ENCODE measurements at places on chromosomes 16 and 17.

GRCh38 chr16:8380311-8380710, 210.0 kb downstream of the TMEM114 start:
- DNase-seq: no peak

DNA sequence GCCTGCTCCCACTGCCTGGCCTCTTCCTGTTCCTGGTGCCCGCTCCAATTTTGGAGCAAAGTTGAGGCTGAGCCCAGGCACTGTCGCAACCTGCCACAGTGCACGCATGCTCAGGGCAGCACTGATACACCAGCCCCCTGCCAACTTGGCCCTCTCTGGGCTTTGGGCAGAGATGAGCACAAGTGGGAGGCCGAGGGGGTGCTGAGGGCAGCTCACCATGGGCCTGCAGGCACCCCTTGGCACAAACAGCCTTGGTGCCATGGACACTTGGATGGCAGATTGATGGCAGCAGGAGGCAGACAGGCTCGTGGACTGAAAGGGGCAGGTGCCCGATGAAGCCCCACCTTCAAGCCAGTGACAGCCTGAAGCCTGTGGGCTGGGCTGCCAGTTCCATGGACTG, 42.9 kb downstream of the PIGL start:
- DNase-seq: no peak

DNA sequence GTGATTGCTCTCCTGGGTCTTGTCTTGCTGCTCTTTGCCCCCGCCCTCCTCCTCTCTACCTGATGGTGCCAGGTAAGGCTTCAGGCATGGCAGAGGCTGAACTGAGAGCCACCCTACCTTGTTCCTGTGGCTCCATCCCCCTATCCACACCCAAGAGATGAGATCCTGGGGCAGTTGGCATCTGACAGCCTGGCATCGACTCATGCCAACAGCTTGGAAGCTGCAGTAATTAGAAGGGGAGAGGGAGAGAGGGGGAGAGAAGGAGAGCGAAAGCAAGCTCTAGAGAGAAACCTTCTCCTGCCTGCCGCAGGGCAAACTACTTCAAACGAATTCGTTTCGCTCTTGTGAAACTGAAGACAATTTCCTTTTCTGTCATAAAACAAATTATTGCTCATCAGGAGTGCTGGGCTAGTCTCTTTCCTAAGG, 13.8 kb upstream of the SP6 start:
- DNase-seq: no peak

DNA sequence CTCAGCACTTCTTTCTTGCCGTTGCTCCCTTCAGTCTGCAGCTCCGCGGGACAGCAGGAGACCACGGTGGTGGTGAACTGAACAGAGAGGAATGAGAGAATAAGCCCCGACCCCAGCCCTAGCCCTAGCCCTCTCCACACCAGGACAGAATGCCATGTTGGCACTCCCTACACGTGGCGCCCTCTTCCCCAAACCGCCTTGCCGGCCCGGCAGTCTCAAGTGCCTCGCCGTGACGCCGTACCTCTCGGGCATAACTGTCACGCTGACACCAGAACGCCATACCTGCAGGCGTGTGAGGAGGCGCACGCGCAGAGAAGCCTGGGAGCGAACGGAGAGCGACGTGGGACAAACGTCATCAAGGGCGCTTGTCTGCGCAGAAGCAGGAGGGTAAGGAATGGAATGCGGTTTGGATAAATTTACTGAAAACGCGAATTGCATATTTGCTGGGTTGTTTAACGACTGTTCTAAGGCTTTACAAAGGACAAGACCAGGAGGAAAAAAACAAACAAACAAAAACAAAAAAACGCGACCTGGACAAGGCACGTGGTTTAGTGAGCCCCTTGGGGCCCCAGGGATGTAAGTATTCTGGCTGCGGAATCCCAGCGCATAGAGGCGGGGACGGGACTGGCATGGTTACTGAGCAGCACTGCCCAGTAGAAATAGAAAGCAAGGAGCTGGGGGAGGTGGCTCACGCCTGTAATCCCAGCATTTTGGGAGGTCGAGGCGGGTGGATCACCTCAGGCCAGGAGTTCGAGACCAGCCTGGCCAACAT, at the start of gene AARSD1:
Gene AARSD1, minus strand, starts transcription at position 294 of the 772 bp plus-strand sequence. Its CDS starts 14 bp downstream, at position 280.
- DNase-seq: peak; percentile 85

DNA sequence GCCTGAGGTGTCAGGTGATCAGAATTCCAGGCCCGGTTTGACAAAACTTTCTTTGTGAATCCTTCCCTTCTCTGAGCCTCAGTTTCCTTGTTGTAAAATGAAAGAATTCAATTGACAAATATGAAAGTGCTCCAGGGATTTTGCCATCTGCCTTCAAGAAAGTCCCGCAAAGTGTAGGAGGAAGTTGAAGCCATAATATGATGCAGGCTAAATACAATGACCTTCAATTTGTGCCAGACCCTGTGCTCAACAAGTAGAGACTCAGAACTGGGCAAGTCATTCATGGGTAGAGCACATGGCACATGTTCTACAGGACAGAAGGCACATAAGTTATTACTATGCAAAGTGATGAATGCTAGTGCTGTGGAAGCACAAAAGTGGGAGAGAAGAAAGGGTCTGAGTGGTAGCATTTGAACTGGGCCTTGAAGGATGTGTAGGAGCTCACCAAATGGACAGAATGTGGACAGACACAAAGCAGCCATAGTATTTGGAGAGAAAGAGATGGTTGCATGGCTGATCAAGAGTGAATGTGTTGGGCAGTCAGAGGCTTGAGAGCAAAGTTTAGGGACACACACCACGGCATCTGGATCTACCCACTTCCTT, 2.4 kb upstream of the SCIMP start:
- no peak for DNase-seq

GRCh38 chr17:27545562-27546229, 85.3 kb upstream of the LGALS9 start:
- DNase-seq: no peak

DNA sequence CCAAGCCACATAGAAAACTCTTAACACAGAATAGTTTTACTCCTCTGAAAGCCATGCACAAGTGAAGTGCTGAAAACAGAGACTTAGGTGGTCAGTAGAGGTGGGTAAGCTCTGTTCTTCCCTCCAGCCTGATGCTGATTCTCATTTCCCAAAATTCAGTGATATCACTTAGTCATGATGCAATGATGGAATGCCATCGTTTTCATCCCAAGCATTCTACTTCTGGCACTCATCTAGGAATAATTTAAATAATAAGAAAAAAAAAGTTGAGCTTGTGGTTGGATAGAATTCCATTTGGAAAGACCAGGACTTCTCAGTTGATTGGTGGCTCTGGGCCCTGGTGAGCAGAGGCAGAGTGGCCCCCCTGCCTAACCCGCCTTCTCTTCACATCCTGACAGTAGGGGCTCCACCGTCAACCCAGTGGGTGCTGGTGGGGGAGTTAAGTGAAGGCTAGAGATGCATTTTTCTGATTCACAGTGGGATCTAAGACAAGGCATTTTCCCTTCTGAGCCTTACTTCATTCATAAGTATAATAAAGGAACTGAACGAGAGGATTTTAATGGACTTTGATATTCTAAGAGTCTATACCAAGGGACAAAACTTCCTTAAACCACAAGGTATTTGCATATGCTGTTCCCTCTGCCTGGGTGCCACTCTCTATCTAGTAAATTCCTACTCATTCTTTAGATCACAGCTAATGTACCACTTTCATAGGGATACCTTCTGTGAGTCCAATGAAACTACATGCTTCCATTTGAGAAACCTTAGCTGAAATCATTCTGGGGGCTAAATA, 310.3 kb upstream of the DYNLRB2 start:
- no peak for DNase-seq

DNA sequence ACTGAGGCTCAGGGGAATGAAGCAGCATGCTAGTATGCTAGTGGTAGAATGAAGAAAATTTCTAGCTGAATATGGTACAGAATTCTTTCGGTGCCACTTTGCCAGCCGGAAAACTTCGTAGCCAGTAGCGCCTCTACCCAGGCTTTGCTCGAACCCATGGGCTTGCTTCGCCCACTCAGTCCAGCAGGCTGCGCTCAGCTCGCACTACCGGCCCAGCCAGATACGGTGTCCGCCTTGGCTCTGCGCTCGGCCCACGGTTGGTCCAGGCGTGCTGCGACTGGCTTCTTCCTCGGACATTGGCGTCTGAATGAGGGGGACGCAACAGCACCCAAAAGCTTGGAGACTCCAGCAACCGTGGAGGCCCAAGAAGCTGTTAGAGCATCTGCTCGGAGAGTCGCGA, 372.5 kb upstream of the CDH8 start:
- no peak for DNase-seq

- DNase-seq: no peak
These were observed 14.2 kb downstream of the TRPV1 start for GRCh38 chr17:3594976-3595375.

GRCh38 chr16:27097800-27098230, 31.1 kb downstream of the C16orf82 start:
- no peak for DNase-seq

DNA sequence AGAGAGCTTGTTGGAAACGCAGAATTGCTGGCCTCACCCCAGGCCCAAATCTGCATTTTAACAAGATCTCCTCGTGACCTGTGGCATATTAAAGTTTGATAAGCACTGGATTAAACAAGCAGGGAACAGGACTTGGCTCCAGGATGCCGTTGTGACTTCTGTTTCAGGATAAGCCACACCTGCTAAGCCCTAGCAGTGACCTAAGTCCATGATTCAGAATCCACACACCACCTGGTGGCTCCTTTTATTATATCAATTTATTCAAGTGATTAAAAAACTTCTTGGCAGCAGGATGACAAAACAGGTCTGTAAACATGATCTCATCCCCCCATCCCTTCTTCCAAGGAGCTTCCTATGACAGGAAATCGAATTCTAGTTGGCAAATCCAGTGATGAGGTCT, 9.1 kb downstream of the NAGPA start:
- no peak for DNase-seq

DNA sequence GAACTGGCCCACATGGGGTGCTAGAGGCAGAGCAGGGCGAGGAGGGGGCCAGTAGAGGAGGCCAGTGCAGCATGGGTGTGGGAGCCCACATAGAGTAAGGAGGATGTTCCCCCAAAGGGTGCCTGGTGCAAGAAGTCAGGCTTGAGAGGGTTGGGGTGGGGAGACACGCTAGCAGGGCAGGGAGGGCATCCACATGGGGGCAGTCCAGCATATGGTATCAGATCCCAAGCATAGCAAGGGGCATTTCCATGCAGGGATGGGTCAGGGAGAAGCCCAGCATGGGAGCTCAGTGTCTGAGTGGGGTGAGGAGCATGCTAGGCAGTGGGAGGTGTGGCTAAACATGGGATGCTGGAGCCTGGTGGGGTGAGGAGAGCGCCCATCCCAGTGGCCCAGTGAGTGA, 213.7 kb downstream of the COPRS start:
- no peak for DNase-seq

GRCh38 chr17:969811-970355, 9.7 kb downstream of the NXN start:
- no peak for DNase-seq

DNA sequence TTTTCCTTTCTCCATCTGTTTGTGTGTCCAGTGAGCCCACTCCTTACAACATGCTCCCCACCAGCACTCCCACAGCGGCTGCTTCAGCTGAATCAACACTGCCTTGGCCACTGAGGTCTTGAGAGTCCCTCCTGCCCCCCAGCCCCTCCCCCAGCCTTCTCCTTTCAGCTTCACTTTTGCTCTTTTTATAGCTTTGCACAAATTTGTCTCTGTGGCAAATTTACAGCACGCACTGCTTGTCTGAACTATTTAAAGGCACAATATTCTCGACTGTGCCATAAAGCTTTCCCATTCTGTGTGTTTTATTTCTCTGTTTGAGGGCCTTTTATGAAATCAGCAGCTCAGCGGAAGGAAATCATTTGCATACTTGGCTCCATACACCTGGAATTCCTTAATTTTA, 579.3 kb downstream of the TOX3 start:
- DNase-seq: no peak

DNA sequence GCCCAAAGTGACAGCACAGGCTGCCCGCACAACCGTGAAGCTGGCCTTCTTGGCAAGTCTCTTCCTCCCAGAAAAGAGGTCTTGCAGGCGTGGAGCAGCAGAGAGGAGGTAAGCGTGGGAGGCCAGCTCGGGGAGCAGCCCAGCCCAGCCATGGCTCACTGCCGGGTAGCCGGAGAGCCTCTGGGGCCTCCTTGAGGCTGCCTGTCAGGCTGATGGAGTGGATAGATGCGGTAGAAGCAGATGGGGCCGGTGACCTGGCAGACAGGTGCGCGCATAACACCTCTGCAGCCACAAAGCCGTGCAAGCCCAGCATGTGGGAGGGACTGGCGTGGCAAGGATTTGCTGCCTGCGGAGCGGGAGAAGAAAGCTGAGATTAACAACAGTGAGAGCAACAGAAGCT, 17.1 kb upstream of the DOK4 start:
- DNase-seq: no peak

DNA sequence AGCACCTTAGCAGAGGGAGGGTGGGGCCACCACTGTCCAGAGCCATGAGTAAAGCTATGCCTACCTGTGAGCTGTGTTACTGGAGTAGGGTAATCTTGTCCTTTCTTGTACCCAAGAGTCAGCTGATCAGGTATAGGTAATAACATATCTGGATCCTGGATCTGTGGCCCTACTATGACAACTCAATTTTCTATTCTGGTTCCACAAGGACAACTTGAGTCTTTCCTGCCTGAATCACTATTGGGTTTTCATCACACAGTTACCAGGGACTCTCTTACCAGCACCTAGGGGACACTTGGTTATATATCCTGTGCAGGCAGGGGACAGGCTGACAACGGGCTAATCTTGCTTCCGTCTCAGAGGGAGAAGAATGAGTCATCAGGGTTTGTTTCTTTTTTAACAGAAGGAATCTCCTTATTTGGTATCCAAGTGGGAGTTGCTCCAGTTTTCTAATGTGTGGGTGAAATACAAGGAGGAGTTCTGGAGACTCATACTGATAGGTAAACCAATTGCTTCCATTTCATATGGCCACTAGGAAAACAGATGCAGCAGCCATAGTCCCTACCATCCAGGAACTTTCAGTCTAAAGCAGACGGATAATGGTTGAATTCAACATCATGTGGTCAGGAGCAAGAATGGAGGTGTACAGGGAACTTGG, 6.8 kb downstream of the ZNF267 start:
- DNase-seq: peak; percentile 33

GRCh38 chr16:1317479-1318267, 8.2 kb downstream of the UBE2I start:
- no peak for DNase-seq

GRCh38 chr16:74773446-74774222, 986 bp downstream of the FA2H start:
- no peak for DNase-seq

- DNase-seq: no peak
These were observed 21.0 kb upstream of the NGFR start for GRCh38 chr17:49473900-49474751.

- DNase-seq: no peak
These were observed 58.7 kb downstream of the COG7 start for GRCh38 chr16:23394141-23394831.

- no peak for DNase-seq
These were observed 28.8 kb downstream of the CCL4 start for GRCh38 chr17:36132421-36132831.

GRCh38 chr16:2471016-2471652, at the start of gene NTN3:
TSS of gene NTN3 (plus strand) at chr16:2471297. CDS start at chr16:2471702, 405 bp downstream.
- peak; percentile 15 for DNase-seq

DNA sequence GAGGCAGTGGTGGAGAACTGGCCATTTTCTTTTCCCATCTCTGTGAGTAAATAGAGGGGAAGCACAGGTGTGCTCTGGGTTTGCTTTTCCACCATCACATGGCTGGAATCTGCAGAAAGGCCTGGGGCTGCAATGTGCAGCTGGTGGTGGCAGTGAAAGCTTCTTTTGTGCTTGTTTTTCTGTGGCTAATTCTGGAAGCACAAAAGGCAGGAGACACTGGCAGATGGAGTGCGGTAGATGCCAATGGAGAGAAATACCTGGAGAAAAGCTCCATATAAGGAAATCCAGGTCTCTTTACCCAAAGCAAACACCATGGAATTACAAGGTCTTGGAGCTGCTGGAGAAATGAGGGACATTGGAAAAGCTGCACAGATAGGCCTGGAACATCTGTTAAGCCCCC, 146.9 kb downstream of the HAPSTR1 start:
- no peak for DNase-seq

All from stimulated activated CD4-positive, alpha-beta T cell treated with anti-CD3 and anti-CD28 coated beads, Interleukin-2, amount 100 ng/mL, for 4 hours (primary cell).